NCI-H1105 (cell line): ENCODE measurements at places on chromosomes 12 and 14.
A peak's percentile ranks its signal among the peaks of the same experiment; 100 is the strongest.

DNA sequence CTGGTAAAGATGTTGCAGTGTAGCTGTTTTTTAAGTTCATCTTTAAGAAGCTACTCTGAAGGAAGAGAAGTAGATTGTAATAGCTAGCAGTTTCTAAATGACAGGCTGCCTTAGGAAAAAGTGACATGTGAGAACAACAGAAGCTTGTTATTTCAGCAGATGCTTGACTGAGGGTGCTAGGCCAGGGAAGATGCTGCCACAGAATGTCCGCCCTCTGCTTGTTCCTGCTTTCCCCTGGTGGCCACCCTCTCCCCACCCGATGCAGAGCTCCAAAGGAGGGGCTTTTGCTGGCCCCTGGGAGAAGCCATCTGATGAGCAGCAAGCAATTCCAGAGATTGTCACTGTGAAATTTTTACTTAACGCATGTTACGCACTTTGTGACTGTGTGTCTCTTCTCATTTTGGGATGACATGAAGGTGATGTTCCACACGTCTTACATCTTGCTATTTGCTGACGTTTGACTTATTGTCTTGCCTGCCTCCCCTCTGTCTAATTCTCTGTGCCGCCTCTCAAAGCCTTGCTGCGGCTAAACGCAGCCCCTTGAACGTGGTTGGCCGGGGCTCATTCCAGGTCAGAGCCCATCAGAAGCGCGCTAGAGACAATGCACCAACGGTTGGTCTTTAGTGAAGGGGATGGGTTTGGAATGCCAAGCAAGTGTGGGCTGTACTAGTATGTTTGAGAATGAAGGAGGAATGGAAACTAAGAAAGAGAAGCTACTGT, 44.8 kb downstream of the WDR20 start:
- DNase-seq = no peak

DNA sequence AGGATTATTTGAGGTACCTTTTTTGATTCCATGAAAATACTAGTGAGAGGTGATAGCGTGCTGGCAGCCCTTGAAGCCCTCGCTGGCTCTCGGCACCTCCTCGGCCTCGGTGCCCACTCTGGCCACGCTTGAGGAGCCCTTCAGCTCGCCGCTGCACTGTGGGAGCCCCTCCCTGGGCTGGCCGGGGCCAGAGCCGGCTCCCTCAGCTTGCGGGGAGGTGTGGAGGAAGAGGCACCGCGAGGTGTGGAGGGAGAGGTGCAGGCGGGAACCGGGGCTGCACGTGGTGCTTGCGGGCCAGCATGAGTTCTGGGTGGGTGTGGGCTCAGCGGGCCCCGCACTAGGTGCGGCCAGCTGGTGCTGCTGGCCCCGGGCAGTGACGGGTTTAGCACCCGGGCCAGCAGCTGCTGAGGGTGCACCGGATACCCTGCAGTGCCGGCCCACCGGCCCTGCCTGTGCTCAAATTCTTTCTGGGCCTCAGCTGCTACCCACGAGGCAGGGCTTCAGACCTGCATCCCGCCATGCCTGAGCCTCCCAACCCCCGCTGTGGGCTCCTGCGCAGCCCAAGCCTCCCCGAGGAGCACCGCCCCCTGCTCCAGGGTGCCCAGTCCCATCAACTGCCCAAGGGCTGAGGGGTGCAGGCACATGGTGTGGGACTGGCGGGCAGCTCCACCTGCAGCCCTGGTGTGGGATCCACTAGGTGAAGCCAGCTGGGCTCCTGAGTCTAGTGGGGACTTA, 7.4 kb downstream of the MOK start:
- no peak for DNase-seq

DNA sequence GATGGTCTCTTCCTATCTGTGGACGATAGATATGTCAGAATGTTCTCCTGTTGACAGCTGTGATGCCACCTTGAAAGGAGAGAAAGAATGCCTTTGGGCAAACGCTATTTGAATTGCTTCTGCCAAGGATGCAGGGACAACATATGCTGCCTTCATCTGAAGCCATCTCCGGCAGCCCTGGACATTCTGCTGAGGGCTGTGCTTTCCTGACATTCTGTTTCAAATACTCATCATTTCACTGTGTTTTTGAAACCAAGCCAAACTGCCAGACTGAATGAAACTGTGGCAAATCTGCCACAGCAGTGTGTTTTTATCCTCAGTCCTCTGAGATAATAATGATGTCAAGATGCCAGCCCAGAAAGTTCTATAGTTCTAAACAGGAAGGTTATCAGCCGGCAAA, 85.8 kb upstream of the BCAT1 start:
- no peak for DNase-seq

DNA sequence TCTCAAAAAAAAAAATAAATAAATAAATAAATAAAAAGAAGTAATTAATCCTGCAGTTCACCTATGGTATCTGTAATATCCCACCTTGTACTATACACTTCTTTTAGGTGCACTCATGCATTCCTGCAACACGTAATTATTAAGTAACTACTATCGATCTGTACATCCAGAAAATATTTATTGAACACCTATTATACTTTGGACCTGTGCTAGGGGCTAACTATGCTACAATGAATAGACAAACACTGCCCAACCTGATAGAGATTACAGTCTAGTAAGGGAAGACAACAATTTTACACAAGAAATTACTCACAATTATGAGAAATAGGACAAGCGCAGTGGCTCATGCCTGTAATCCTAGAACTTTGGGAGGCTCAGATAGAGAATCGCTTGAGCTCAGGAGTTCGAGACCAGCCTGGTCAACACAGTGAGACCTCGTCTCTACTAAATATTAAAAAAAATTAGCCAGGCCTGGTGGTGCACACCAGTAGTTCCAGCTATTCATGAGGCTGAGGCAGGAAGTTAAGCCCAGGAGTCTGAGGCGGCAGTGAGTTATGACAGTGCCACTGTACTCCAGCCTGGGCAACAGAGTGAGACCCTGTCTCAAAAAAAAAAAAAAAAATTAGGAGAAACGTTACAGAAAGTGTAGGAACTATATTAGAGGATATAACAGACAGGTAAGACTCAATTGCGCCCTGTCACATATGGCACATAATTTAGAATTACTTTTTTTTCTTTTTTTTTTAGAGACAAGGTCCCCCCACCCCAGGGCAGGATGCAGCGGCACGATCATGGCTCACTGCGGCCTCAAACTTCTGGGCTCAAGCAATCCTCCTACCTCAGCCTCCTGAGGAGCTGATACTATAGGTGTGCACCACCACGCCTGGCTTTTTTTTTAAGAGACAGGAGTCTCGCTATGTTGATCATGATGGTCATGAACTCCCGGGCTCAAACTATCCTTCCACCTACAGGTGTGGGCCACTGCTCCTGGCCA, 1.2 kb downstream of the NRDE2 start:
- no peak for DNase-seq

- peak; percentile 67 for DNase-seq
These were observed at the start of gene KRT80 for GRCh38 chr12:52191841-52192791. Gene KRT80 (minus strand): TSS chr12:52192014. CDS start chr12:52191902, 112 bp downstream.

- peak; percentile 86 for DNase-seq
These were observed 155.4 kb downstream of the TMX1 start for GRCh38 chr14:51395361-51395849.

- DNase-seq = no peak
These were observed 4.4 kb downstream of the AMHR2 start for GRCh38 chr12:53427905-53428594.

GRCh38 chr12:27988594-27989233, 16.2 kb upstream of the PTHLH start:
- no peak for DNase-seq
